T-helper 1 cell treated with Interleukin-12 subunit alpha and Interleukin-12 subunit beta and Interleukin-4 antibody, amounts not matched to agents 30 ng/mL and 1 ng/mL, for 36 hours (primary cell): ENCODE measurements at places on chromosomes 16 and 17. TPM values are rescaled to one million over a fixed set of nuclear protein-coding genes. Genes with fewer than 3 reads are reported as not detected.

Gene PRSS22
- not detected in 2 replicates for total RNA-seq

Gene FOXF1
- not detected in 2 replicates for total RNA-seq

Gene SYNGR3
- total RNA-seq, result 20.8 and 23.2 TPM in 2 replicates

Gene TPSD1
- total RNA-seq, result not detected in 2 replicates

Gene SLC16A5
- 7.6 and 7.8 TPM in 2 replicates for total RNA-seq

Gene TP53TG3B
- total RNA-seq, result not detected in 2 replicates

Gene TBC1D28
- total RNA-seq, result not detected in 2 replicates

Gene VTN
- total RNA-seq, result 0.12 and 0.41 TPM in 2 replicates

Gene CBX2
- total RNA-seq, result 2.5 and 2.8 TPM in 2 replicates

Gene TMC8
- 411 and 412 TPM in 2 replicates for total RNA-seq

Gene SLC9A5
- total RNA-seq, result 3.5 and 3.7 TPM in 2 replicates

Gene DRC7
- total RNA-seq, result not detected in 2 replicates

Gene ACSM5
- total RNA-seq, result not detected in 2 replicates

Gene SSTR5
- total RNA-seq, result not detected in 2 replicates

Gene HOXB6
- 0.20 and 0.25 TPM in 2 replicates for total RNA-seq
